ENCODE measurements at places on chromosomes 2 and 18.

DNA sequence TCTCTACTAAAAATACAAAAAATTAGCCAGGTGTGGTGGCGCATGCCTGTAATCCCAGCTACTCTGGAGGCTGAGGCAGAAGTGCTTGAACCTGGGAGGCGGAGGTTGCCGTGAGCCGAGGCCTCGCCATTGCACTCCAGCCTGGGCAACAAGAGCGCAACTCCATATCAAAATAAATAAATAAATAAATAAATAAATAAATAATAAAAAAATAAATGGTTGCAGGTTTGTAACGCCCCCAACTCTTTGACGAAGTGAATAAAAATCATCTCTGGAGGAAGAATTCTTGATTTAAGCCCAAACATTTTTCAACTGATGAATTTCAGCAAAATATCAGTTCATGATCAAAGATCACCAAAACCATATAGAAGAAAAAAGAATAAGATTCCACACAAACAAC lies 13.3 kb upstream of the CNRIP1 start:
- no peak for DNase-seq

DNA sequence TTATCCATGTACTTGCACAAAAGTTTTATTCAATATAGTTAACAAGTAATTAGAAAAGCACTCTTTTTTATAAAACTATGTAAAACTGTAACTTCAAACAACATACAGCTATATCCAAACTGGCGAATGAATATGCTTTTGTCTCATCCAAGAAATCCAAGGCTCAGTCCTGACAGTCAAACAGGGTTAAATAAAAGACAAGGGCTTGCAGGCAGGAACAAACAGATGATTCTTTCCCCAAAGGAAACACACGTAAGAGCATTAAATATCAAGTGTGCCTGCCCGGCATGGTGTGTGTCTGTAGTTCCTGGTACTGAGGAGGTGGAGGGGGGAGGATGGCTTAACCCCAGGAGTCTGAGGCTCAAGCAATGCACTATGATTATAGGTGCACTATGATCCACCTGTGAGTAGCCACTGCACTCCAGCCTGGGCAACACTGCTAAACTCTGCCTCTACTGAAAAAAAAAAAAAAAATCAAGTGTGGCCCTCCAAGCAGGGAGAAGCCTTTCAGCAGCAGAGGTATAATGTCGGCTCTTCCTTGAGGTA lies 171.3 kb downstream of the DLGAP1 start:
- no peak for DNase-seq

DNA sequence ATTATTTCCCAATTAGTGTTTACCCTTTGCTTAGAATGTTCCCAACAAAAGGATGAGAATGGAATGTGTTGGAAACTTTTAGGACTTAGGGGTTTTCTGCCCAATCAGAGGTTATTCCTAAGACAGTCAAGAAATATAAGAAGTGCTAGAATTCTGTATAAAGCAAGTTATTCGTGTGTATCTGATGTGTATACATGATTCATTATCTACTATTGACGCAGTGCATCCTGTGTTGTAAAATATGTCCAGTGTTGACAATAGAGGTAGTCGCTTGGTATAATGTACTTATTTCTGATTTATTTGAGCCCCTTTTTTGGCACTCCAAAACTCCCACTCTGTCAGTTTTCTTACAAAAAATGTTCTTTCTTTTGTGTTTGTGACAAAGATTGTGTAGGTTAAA lies 881 bp downstream of the PIKFYVE start:
- no peak for DNase-seq

- no peak for DNase-seq
These were observed 50.7 kb downstream of the GALNT14 start for GRCh38 chr2:31087491-31087890.

GRCh38 chr2:206764673-206765241 lies 371 bp downstream of the MDH1B start:
- no peak for DNase-seq
